ENCODE measurements at places on chromosomes 12 and 14.

DNA sequence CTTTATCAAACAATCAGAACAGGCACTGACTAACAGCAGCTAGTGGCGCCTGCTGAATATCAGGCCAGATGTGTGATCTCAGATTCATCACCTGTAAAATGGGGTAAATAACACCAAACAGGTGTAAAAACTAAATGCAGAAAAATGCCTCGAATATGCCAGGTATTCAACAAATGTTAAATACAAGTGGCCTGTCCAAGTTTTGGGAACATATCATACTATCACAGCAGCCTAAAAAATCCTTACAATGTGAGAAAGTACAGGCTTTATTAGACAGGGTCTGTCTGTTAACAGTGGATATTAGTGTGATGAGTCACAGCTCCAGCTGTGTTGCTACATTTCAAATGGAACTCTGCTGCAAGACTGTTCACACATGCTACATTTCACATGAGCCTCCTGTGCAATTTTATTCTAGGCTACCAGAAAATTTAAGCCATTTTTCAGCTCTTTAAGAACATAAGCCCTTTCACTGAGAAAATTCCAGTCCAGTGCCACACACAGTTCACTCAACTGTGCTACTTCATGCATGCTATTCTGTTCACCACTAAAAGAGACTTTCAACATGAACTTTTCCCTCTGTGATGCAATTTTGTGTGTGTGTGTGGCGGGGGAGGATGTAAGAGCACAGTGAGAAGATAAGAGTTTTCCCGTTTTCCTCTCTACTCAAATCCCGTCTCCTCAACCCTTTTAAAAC, 56.7 kb downstream of the MSRB3 start:
- DNase-seq, result no peak

GRCh38 chr12:101474711-101475386, at the start of gene SPIC:
TSS of gene SPIC (plus strand) at chr12:101475336. CDS start at chr12:101476905, 1,569 bp downstream.
- DNase-seq, result no peak

DNA sequence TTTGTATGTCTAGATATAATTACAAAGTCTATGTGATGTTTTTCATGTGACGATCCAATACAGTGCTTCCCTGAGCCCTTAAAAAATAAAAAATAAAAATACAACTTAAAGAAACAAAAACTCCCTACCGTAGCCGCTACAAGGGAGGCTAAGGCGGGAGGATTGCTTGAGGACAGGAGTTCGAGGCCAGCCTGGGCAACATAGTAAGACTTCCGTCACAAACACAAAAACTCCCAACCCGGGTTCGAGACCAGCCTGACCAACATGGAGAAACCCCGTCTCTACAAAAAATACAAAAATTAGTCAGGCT, 669 bp upstream of the CDKN3 start:
- DNase-seq, result no peak

GRCh38 chr12:94690198-94690771, 39.9 kb upstream of the TMCC3 start:
- no peak for DNase-seq

- no peak for DNase-seq
These were observed 45.0 kb downstream of the KCNA5 start for GRCh38 chr12:5088586-5089264.

DNA sequence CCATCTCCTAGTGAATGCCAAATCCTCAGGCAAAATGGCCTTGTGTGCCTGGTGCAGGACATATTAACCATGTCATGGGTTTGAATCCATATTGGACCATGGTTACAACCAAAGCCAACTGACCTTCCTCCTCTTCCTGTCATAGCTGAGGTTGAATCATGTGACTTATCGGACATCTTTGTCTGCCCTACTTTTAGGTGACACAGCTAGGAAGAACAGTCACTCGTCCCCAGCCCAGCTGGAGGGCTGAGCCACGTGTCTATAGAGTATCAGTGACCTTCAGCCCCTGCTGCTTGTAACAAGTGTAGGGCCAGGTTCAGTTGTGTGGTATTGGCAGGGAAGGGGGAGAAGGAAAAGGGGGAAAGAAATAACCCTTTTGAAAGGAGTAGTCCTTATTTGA, 225.2 kb downstream of the KTN1 start:
- DNase-seq, result no peak

GRCh38 chr14:87579036-87579435, 413.9 kb downstream of the GALC start:
- DNase-seq, result no peak

- DNase-seq, result no peak
These were observed 3.2 kb downstream of the PLBD1 start for GRCh38 chr12:14564336-14564959.

DNA sequence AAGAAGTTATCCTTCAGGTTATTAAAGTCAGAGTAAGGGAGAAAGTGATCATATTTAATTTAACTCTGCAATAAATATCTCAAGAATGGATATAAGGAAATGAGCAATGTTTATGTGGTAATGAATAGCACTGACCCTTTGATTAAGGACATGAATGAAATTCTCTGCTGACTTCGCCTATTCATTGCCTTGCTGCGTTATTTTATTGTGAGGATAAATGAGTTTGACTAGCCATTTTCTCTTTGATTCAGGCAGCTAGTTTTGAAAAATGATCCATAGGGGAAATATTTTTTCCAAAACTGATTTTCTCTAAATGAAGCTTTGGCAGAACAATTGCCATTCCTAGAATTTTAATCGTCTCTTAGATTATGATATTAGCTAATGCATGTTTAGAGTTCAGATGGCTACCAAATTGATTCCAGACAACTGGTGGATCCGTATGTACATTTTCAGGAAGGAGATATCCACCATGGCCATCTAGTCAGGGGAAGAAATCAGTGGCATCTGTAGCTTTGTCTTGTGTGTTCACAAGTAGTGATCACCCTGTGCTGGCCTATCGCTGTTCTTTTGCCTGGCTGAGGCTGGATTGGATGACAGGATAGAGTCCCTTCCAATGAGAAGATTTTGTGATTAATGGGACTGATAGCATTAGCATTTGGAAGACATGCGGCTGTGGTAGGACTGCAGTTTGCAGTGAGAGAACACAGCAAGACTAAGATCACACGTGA, 302.3 kb upstream of the RGS6 start:
- no peak for DNase-seq

DNA sequence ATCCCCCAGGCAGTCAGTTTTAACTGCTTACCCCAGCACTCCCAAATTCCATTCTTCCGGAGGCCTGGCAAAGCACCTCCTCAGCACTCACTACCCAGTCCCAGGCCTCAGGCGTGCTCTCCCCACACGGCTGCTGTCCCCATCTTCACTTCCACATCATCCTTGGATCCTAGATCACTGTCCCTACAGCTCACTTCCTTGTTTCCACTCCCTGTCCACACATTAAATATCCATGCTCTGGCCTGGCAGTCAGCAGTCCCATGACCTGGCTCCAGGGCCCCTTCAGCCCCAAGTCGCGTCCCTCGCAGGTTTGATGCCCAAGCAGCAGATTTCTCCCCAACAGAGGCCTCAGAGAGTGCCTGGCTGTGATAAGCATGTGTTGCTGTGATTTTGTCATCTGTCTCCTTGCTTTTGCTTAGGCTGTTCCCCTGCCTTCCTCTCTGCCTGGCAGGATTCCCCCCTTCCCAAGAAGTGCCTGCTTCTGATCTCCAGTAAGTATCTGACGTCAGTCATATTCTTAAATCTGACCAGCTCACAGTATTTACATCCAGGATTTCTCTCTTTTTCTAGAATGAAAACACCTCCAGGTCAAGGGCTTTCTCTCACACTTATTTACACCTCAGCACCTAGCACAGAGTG, 241.7 kb downstream of the ZFP36L1 start:
- DNase-seq, result no peak
